Body of pancreas (tissue), 4 donors: ENCODE measurements at places on chromosomes 1 and 21. TPM values are rescaled to one million over a fixed set of nuclear protein-coding genes. Genes with fewer than 3 reads are reported as not detected.
A peak's percentile ranks its signal among the peaks of the same experiment; 100 is the strongest.

- DNase-seq: no peak
These were observed 91.4 kb downstream of the GPATCH2 start for GRCh38 chr1:217539510-217539909.

The GBP2 gene
- 10.1 TPM for total RNA-seq

DNA sequence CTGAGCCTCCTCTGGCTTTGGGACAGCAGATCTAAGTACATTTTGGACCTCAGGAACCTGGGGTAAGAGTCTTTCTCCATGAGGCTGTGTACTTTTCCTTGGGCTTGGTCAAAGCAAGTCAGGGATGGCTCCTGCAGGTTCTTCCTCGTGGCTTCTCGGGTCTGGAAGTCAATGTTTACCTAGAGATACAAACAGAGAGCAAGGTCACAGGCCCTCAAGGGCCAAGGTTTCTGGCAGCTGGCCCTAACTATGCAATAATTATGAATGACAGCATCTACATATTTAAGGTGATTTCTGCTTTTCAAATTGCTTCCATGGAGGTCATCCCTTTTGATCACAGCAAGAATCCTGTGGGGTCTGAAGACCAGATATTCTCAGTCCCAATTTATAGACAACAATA is 37.6 kb downstream of the RGS8 start:
- no peak for DNase-seq

The NBPF19 gene
- 19.2 TPM for total RNA-seq

The OR2M3 gene
- not detected for total RNA-seq

DNA sequence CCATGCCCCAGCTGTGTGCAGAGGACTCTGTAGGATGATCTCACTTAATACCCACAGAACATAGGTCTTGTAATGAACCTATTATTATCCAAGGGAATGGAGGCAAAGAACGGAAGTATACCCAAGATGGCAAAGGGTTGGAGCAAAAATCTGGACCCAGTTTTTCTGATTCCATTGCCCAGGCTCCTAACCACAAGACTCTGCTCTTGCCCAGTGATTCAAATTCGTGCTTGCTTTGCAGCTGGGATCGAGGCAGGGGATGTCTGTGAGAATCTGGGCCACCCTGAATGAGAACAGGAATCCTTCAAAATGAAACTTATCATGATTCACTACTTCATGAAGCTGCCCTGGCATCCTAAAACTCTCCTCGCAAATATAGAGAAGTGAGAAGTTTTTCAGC is 97.5 kb upstream of the KCNJ6 start:
- DNase-seq: no peak

The MYBPH gene
- total RNA-seq: not detected

- DNase-seq: no peak
These were observed 45.5 kb downstream of the DHRS3 start for GRCh38 chr1:12572522-12572921.

GRCh38 chr1:202531472-202531811 is 178.8 kb downstream of the SYT2 start:
- DNase-seq: no peak

DNA sequence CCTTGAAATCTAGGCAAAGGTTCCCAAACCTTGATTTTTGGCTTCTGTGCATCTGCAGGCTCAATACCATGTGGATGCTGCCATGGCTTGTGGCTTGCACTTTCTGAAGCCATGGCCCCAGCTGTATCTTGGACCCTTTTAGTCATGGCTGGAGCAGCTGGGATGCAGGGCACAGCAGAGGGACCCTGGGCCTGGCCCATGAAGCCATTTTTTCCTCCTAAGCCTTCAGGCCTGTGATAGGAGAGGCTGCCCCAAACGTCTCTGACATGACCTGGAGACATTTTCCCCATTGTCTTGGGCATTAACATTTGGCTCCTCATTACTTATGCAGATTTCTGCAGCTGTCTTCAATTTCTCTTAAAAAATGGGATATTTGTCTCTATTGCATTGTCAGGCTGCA is 97.4 kb downstream of the NPHS2 start:
- DNase-seq: no peak

GRCh38 chr1:59497616-59498015 is 200.7 kb downstream of the FGGY start:
- DNase-seq: no peak

GRCh38 chr1:170694172-170694926 is 30.4 kb downstream of the PRRX1 start:
- DNase-seq: no peak

The KRTAP12-2 gene
- total RNA-seq: not detected

DNA sequence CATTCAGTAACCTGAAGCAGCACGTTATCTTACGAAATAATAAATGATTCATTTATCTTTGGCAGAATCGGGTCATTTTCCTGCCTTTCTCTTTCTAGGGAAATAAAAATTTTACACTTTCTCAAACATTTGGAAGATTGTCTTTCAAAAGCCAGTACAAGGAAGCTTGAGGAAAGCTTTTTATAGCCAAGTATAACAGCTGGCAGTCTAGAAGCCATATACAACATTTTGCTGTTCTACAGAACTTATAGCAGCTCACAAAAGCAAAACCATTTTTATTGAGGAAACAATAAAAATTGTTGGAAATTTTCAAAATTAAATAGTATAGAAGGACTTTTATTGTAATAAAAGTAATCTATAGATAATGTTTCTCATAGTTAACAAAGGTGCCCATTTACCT is 448.6 kb downstream of the SMYD3 start:
- DNase-seq: no peak

The MPC2 gene
- total RNA-seq: 21.5 TPM

GRCh38 chr1:213719462-213719861 is 268.3 kb upstream of the PROX1 start:
- DNase-seq: no peak

DNA sequence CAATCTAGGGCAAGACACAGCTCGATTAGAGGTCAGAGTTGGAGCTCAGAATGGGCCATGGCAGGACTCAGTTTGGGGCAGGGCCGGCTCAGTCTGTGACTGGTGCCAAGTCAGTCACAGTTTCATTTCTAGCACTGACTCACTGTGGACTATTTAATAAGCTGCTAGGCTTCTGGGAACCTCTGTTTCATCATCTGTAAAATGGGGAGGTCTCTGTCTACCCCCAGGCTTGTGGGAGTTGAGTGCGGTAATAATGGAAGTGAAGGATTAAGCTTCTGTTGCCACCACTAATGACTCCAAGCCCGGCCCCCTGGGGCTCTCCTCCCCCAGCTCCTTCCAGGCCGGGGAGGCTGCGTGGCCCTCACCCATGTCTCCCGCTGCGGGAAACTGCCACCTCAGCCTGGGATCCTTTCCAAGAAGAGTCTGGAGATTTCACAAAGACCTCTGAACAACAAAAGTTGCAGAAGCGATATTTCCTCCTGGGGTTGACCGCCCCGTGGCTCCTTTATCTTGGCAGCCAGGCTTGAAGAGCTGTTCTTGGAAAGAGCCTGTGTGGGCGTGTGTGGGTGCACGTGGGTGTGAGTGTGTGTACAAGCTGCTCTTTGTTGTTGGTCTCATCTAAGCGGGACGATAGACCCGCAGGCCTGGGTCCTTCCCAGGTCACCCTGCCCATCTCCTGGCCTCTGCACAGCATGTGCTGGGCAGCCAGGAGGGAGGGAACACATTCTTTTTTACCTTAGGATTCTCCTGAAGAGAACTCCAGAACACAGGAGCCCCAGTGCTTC is 29.1 kb downstream of the KNCN start:
- DNase-seq: peak; percentile 65
